NCI-H1092 (cell line): ENCODE measurements at places on chromosomes 16 and 17.

DNA sequence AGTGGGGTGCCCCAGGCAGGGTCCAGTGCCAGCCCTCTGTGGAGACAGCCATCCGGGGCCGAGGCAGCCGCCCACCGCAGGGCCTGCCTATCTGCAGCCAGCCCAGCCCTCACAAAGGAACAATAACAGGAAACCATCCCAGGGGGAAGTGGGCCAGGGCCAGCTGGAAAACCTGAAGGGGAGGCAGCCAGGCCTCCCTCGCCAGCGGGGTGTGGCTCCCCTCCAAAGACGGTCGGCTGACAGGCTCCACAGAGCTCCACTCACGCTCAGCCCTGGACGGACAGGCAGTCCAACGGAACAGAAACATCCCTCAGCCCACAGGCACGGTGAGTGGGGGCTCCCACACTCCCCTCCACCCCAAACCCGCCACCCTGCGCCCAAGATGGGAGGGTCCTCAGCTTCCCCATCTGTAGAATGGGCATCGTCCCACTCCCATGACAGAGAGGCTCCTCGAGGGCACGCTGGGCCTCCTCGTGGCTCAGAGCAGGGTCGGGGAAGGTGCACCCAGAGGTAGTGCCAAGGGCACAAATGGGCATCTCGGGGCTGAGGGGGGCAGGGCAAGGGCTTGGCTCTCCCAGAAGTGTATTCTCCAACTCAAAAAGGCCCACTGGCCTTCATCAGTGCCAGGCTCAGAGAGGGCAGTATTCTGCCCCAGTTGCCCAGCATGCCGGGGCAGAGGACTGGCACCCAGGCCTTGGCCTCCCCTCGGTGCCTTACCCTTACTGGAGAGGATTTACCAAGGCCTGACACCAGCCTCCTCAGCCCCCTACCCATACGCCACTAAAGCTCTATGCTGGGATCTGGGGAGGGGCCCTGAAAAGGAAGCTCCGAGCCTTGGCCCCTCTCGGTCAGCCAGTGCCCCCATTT is at the start of gene CDH5:
CDH5 (plus strand) TSS at position 259 of the 867 bp plus-strand sequence. CDS start 12,647 bp downstream, outside the sequence.
- DNase-seq: no peak

DNA sequence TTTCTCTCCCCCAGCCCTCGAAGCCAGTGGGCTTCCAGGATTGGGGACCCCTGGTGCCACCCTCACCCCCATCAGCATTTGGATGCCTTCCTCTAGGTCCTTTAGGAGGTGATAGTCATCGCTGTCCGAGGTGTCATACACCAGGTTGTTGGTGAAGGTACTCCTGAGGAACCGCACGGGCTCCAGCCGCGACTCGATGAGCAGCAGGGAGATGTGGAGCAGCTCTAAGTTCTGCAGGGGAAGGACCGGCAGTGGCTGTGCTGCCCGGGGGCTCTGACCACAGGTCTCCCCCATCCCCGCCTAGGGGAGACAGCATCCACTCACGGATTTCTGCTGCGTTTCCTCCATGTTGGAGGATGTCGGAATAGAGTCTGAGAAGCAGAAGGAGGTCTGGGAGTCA is 962 bp downstream of the CSHL1 start:
- no peak for DNase-seq

- peak; percentile 88 for DNase-seq
These were observed 66.7 kb downstream of the SOX9 start for GRCh38 chr17:72187556-72187955.

- no peak for DNase-seq
These were observed 103.3 kb downstream of the CMIP start for GRCh38 chr16:81547939-81548216.

- no peak for DNase-seq
These were observed 306.2 kb downstream of the CPPED1 start for GRCh38 chr16:12497526-12497925.

DNA sequence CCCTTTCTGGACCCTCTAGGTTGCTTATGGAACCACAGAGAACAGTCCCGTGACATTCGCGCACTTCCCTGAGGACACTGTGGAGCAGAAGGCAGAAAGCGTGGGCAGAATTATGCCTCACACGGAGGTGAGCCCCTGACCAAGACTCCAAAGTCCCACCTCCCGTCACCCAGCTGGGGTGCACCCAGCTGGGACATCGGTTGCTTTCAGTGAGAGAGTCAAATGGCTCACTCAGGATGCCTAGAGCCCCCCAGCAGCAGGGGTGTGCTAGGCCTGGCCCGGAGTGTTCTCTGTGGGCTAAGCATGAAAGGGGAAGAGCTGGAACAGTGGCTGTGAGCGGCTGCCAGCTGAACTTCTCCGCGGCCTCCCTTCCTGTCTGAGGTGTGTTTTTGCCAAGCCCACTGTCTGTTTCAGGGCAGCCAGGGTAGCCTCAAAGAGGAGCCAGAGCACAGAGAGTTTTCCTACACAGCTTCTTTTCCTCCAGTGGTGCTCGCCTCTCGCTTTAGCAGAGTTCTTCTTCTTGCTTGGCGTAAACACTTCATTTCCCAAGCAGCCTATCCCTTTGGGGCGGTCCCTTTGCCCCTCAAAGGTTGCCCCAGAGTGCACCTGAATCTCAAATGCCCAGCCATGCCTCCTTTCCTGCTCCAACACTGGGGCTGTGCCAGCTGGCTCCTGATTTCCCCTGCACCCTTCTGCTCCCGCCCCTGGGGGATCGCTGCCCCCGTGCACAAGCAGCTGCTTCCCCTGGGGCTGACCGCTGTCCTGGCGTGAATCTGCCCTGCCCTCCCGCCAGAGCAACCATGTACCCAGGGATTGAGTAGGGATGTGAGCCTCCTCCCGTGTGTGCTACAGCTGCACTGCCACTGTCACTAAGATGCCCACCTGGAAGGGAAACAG is 2.6 kb upstream of the CHAD start:
- no peak for DNase-seq

GRCh38 chr17:57914273-57915142 is 40.7 kb downstream of the CUEDC1 start:
- no peak for DNase-seq

DNA sequence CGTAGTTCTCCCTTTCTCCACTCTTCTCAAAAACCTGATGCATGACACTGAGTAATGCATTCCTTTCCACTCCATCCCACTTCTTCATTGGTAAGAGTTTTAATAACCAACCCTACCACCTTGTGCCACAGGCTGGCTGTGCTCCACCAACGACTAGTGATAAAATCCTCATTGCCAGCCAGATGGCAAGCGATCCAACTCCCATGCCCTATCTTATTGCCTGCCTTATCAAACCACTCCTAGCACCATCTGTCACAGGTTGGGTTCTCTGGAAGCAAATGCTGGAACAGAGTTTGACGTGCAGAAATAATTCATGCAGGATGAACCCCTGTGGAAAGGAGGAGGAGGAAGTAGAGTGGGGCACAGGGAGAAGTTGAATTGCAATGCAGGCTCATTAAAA is 99.5 kb downstream of the CHD9NB start:
- DNase-seq: no peak

GRCh38 chr17:60535382-60536279 is 9.6 kb upstream of the APPBP2 start:
- no peak for DNase-seq

DNA sequence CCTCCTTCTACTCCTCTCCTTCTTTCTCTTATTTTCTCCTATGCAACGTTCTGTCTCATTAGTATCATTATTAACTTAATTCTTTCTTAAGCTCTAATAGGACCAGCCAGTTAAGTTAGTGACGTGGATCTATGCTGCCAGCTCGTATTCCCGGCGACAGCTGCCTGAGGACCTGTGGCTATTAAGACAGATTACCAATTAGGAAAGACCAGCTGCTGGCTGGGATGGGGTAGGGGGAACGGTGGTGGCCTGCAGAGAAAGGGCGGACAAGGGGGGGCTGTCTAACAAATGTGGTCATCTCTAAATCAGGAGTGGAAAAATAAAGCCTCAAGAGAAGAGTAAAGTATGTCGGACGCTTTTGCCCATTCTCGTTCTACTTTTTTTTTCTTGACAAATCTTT is 770 bp upstream of the MYH3 start:
- no peak for DNase-seq

GRCh38 chr17:78986048-78986648 is 6.4 kb upstream of the LGALS3BP start:
- DNase-seq: no peak

GRCh38 chr16:77437859-77438258 is 3.0 kb upstream of the ADAMTS18 start:
- DNase-seq: no peak

DNA sequence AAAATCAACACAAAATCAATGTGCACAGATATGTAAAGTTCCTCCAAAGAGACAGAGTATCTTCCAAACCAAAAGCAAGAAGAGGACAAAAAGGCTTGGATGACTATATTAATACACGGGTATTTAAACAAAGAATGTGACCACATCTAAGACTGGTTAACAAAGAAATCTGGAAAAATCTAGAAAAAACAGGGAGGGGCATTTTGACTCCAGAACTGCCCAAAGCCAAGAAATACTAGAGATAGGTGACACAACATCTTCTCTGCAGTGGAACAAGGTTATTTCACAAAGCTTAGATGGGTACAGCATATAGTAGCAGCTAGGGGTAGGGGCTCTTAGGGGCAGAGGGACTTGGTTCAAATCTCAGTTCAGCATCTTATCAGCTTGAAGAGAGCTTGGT is 10.3 kb downstream of the RFFL start:
- no peak for DNase-seq

DNA sequence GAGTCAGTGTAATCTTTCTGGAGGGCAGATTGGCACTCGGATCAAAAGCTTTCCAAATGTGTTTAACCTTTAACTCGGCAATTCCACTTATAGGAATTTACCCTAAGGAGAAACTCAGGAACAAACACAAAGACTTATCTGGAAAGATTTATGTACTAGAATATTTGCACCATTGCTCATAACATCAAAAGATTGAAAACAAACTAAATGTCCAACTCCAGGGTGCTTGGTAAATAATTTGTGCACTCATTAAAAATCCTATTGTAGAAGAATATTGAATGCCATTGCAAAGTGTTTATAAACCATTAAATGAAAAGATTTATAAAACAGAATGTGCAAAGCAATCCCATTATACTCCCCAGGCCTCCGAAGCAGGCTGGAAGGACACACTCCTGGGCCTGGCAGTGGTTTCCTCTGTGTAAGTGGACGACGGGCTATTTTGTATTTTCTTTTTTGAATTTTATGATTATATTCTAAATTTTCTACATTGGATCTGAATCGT is 18.7 kb upstream of the RBFOX3 start:
- no peak for DNase-seq

- DNase-seq: peak; percentile 58
These were observed 14.4 kb downstream of the CDIPT start for GRCh38 chr16:29848420-29849297.

DNA sequence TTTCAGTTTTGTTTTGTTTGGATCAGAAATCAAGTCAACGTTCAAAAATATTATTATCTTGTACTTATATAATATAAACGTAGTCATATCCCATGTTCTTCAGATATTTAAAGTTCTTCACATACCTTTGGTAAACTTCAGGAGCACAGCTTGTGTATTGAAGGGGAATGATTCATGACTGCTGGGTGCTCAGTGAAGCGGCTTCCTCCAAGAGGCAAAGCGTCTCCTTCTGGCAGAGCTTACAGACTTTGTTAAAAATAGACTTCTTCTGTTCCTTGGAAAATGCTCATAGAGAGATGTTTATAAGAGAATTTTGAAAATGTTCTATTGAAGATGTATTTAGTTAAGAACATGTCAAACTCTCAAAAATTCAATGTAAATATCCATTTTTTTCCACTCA is 155.6 kb upstream of the CNTNAP4 start:
- DNase-seq: no peak

DNA sequence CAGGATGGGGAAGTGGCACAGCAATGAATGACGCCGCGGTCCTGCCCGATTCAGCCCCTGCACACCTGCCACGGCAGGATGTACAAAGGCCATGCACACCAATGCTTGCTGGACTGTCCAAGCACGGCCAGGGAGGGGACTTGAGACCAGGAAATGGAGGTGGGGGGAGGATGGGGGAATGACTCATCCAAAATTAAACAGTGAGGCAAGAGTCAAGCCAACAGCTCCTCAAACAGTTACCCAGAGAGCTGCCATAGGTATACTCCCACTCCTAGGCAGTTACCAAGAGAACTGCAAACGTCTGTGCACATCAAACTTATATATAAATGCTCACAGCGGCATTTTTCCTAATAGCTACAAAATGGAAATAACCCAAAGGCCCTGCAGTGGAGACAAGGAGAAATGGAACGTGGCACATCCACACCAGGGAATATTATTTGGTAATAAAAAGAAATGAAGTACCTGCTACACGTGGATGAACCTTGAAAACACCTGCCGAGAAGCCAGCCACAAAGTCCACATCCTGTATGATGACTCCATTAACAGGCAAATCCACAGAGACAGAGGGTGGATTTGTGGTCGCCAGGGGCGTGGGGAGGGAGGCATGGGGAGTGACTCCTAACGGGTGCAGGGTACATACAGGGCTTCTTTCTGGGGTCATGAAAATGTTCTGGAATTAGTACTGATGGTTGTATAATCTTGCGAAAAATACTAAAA is 54.1 kb downstream of the VAC14 start:
- no peak for DNase-seq

- no peak for DNase-seq
These were observed 141.1 kb upstream of the NOL11 start for GRCh38 chr17:67576471-67577115.

- DNase-seq: no peak
These were observed 24.3 kb downstream of the KCNJ16 start for GRCh38 chr17:70099294-70099693.

DNA sequence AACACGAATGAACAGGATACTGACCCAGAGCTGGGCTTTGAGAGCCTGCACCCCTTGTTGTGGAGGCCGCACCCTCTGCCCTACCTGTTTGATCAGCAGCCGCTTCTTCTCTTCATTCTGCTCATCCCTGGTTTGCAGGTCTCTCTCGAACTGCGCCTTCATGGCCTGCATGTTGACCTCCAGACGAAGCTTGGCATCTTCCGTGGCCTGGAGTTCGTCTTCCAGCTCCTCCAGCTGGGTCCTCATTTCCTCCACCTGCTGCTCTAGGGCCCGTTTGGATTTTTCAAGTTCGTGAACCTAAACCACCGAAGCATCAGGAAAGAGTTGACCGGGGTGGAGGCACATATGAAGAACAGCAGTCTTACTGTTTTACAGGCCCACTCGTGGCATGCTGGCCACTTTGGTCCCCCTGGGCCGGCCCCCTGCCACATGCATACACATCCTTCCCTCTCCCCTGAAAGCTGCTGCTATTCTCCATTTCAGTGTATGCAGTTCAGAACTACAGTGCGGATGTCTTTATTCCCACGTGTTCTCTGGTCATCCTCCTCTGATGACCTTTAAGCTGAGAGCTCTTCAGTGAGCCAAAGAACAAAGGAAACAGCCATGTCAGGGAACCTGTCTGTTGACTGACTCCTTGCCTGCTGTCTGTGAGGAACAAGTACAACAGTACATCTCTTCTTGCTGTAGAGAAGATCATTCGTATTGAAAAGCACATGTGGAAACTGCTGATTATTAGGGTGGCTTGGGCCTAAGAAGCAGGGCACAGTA is 54.8 kb downstream of the NDEL1 start:
- DNase-seq: no peak
